Dermis microvascular lymphatic vessel endothelial cell (primary cell): ENCODE measurements at places on chromosomes 4 and X. TPM values are rescaled to one million over a fixed set of nuclear protein-coding genes. Genes with fewer than 3 reads are reported as not detected.

DNA sequence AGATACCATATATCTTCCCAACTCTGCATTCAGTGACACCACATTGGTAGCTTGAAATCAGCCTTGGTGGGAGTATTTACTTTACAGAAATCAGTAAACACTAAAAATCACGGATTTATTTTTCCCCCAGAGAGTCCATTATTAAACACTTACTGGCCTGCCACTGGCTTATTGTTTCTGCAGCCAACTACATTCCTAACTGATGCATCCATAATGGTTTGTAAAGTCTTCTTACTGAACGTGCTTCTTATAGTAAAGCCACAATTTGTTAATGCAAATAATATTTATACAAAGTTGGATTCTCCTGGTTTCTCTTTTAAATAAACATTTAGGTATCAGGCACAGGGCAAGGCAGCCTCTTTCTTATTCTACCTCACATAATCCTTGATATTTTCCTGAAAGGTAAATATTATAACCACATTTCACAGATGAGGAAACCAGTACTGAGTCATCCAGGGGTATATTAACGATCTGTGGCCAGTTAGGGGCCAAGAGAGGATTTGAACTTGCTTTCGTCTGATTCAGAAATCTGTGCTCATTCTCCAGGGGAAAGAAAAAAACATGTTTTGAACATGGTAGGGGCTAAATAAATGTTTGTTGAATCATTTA is 136.5 kb downstream of the RAB28 start:
- no peak for DNase-seq

- no peak for DNase-seq
Observed at GRCh38 chr4:145493166-145493565, 11.5 kb downstream of the SMAD1 start.

GRCh38 chr4:142402900-142403299 is 443.2 kb downstream of the INPP4B start:
- DNase-seq = no peak

GRCh38 chr4:25862411-25863346 is at the start of gene SEL1L3:
TSS of gene SEL1L3 (minus strand) at chr4:25862988. CDS start at chr4:25862836, 152 bp downstream.
- DNase-seq = peak; percentile 46

DNA sequence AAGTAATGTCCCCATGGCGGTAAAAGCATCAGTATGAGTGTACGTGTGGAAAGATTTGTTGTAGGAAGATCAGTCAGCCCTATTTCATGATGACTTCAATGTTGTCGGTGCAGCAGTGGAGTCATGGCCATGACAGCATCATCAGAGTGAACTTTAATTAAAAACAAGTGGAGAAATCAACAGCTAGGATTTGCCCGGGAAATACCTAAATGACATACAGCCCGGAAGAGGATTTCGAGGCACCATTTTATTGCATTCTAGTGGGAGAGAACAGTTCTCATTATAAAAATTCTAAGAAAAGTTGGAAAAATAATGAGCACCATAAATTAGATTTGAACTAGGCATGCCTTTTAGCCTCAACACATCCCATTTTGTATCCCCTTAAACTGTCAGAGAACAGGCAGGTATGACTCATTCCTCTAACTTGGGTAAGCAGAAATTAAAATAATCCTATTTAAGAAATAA is 170.1 kb downstream of the SHROOM3 start:
- no peak for DNase-seq

DNA sequence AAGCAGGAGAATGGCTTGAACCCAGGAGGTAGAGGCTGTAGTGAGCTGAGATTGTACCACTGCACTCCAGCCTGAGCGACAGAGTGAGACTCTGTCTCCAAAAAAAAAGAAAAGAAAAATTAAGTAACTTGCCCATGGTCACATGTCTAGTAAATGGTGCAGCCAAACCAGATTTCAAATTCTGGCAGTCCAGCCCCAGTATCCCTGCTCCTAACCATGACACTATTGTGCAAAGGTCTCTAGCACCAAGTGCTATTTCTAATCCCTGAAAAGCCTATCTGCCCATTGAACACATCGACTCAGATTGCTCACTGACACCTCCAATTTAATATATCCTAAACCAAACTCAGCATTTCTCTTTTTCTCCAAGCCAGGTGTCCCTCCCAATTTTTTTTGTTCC is 7.6 kb upstream of the LAMP2 start:
- no peak for DNase-seq

- DNase-seq = no peak
Observed at GRCh38 chrX:6052111-6052745, 176.4 kb downstream of the NLGN4X start.

GRCh38 chr4:147198411-147199051 is 252.9 kb upstream of the TTC29 start:
- DNase-seq = no peak

DNA sequence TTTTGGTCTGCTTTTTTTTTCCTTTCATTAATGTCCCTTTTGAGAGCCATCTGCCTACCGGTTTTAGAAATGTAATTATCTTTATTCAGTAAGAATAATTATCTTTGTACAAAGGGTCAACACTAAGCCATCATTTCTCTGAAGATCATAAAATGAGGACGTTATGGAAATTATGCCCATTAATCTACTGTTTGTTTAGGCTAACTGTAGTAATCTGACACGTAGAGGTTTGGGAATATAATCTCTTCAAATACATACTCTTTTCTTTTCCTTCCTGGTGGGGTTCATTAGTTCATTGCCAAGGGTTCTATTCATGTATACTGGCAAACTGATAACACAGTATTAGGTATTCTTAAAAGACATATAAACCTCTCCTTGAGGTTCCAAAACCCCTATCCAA is 3.8 kb upstream of the HSD17B13 start:
- no peak for DNase-seq

DNA sequence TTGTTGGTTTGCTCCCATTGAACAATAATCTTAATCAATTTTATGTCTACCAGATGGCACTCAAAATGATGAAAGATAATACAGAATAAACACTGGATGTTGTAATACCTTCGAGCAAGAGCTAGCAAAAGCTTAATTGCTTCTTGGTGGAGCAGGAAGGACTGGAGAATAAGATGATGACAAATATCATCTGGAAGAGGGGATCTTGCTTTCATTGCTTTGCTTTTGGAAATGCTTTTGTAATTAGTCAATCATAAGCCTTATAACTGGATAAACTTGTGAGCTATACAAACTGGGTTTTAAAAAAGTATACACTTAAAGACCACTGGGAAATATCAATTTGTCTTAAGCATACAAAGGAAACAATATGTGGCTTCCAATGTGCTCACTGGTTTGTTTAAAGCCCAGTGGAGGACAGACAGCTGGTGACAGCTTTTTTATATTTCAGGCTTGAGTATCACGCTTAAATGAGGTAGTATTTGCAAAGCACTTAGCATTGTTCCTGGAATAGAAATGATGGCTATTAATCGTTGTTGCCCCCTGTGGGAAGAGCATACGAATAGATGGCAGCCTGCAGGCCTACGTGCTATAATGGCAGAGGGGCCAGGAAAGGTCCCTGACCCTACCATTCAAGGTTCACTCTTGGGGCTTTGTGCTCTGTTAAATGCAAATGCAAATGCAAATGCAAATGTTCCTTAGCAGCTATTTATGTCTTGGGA is 61.2 kb downstream of the TMEM150C start:
- no peak for DNase-seq

- no peak for DNase-seq
Observed at GRCh38 chr4:149718500-149718899, 97.1 kb downstream of the IQCM start.

- no peak for DNase-seq
Observed at GRCh38 chrX:118261151-118261550, 84.8 kb upstream of the WDR44 start.

DNA sequence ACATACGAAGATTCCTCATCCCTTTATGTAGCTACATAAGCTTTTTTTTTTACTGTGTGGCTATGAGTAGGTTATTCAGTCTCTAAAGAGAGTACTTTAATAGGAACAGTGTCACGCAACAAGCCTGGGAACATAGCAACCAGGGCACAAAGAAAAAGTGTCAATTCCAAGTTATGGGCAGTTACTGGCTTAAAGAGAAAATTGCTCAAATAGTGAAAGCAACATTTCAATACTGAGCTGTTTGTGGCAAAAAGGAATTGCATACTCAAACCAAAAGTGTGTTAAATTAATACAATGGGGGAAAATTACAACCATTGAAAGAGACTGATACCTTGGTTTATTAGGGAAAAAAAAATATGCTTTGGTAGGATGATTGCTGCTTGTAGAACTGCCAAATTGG is 41.2 kb upstream of the ENOX2 start:
- DNase-seq = no peak

DNA sequence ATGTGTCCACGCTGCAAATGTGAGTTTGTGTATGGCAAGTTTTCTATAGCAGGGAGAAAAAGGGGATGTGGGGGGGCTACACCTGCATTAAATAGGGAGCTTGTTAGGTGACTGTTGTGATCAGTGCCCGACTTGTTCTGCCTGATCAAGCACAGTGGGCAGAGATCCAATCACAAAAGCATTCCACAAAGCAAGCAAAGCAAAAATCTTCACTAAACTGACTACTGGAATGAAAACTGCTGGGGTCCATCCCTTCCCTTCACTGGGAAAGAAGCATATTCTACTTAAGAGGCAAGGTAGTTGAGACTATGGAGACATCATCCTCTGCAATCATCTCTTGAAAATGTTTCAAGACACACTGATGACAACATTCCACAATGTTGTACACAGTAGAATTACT is 5.2 kb downstream of the IRS4 start:
- DNase-seq = no peak

GRCh38 chr4:40829586-40829985 is 79.8 kb downstream of the NSUN7 start:
- DNase-seq = no peak

- DNase-seq = no peak
Observed at GRCh38 chr4:100872811-100873210, 355.0 kb upstream of the EMCN start.

DNA sequence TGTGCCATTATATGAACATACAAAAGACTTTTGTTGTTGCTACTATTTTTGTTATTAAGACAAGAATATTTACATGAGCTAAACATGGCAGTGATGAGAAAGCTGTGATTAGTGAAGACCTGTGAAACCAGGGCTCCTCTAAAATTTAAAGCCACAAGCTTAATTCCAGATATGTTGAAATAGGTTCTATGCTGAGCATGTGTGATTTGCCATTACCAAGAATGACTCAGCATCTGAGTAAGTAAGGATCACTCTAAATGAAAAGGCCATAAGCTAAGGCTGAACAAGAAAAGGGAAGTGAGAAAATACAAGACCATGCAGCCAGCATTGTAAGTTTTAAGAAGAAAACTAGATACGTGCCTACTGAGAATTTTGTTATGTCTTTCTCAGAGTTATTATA is 75.9 kb upstream of the CAMK2D start:
- no peak for DNase-seq

DNA sequence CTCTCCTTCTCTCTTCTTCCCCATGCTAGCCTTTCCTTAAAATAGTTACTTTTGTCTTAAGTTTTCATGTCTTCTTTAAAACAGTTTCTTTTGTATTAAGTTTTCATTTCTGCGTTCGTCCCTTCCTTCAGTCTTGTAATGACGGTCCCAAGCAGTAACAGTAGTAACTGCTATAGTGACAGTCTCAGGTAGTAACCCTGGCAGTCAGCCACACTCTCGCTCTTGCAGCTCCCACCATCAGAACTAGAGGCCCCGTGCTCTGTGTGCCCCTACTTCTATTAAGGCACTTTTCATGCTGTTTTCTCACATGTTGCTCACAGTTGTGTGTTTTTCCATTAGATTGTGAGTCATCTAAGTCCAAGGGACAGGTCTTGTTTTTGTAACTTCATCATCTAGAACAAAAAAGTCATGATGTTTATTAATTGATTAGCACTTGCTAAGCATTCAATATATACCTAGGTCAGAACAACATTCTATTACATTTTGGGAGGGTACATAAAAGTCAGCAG is 49.3 kb downstream of the C4orf33 start:
- DNase-seq = peak; percentile 58

- no peak for DNase-seq
Observed at GRCh38 chr4:122334828-122335227, 44.0 kb upstream of the ADAD1 start.

DNA sequence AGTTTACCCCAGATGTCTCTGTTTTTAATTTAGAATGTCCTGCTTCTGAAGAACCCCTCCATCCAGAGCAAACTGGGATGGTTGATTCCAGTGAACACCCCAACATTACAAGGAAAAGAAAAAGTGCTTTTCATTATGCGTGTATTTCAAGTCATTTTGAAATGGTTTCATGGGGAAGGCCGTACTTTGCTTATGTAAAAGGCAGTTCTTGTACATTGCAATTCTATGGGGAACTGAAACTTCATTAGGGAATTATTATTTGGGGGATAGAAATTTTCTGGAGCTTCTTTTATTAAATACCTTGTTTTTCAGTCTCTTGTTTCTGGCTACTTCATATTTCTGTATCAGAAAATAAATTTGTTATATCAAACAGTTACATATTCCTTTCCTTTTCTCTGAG is 96.9 kb upstream of the ZNF518B start:
- no peak for DNase-seq

DNA sequence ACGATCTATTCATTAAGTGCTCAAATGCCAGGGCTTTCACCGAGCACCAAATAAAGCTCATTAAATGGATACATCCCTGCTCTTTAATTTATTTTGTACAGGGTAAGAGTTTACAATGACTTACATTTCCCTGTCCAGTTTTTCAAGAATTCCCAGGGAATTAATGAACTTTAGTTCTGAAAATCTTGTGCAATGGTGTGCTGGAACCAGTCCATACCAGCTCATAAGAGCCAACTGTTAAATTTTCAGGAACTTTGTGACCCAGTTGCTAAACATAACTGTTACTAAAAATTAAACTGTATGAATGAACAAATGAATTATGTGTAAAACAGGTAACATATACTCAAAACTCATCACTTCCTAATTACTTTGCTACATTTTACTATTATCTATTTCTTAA is 191.7 kb upstream of the RASGEF1B start:
- DNase-seq = no peak

DNA sequence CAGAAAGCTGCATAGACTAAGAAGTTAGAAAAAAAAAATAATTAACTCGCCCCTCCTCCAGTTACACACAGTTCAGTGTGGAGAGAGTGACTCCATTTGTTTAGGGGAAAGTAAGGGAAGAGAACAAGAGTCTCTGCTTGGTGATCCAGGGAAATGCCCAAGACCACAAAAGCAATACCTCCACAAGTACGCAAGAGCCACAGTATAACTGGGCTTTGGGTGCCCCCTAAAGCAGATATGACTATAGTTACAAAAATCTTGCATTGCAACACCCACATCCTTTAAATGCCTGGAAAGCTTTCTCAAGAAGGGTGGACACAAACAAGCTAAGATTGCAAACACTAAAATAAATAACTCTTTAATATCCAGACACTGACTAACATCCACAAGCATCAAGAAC is 164.2 kb upstream of the NRK start:
- DNase-seq = no peak

The DCAF4L1 gene
- 0.13 TPM in 2 replicates for total RNA-seq

The CD38 gene
- total RNA-seq = 3.6 and 44.6 TPM in 2 replicates

The SHROOM4 gene
- 20.3 and 20.7 TPM in 2 replicates for total RNA-seq

The CACNA1F gene
- total RNA-seq = under 0.01 TPM in 2 replicates

The RPL39 gene
- total RNA-seq = 2,075 and 2,198 TPM in 2 replicates

The EMCN gene
- 44.3 and 54.9 TPM in 2 replicates for total RNA-seq

The BANK1 gene
- total RNA-seq = under 0.01 TPM in 2 replicates

The IL2RG gene
- 0.13 and 0.25 TPM in 2 replicates for total RNA-seq

The NLGN4X gene
- 0.26 and 0.38 TPM in 2 replicates for total RNA-seq
